ENCODE measurements at places on chromosomes 1 and 21.

GRCh38 chr1:119879510-119880434, 16.5 kb downstream of the ADAM30 start:
- DNase-seq, result no peak

DNA sequence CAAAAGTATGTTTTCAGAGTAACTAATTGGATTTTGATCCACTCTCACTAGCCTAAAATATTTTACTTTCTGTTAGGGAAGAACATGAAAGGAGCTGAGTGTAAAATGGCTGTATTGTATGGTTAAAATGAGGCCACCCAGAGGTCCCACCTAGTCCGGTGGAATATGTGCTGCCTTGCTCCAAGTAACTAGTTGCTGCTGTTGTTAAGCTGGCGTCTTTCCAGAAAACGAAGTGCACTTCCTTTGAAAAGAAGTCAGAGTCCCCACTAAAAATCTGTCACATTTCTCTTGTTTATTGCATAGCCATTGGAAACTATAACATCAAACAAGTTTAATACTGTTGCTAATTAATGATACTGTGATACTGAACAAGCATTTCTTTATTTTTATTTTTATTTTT, 3.2 kb downstream of the SLC25A33 start:
- no peak for DNase-seq

- DNase-seq, result no peak
Observed at GRCh38 chr1:9263984-9264872, 28.5 kb upstream of the SPSB1 start.

- DNase-seq, result no peak
Observed at GRCh38 chr1:30612536-30613065, 110.8 kb downstream of the MATN1 start.

GRCh38 chr21:42746593-42747275, 93.3 kb downstream of the PDE9A start:
- no peak for DNase-seq

- no peak for DNase-seq
Observed at GRCh38 chr21:26965907-26966581, 844 bp downstream of the ADAMTS5 start.

DNA sequence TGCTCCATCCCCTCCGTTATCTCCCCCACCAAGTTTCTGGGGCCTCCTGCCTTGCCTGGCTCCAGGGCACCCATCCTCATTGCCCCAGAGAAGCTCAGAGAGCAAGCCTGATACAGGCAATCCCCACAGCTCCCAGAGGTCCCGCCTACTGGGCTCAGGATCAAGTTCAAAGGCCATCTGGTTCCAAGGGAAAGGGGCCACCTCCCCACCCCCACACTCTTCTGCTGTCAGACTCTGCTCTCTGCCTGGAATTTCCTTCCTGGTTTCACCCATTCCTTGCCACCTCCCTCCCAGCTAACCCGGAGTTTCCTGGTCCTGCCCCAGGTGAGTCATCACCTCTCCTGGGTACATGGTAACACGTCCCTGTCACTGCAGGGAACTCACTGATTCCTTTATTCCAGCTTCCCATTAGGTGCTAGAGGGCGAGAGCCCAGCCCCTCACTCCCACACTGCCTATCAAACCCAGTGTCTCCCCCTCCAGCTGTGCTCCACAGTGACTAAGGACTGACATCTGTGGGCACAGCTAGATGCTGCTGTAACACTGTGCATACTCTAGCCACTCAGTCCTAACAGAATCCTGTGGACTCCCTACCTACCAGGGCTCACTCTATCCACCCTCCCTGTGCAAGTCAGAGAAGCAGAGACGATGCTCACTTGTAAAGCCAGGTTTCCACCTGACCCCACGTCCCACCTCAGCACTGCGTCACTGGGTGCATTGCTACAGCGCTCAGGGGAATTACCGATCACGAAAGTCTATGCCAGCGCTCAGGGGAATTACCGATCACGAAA, 21.8 kb downstream of the RSPH1 start:
- DNase-seq, result no peak

DNA sequence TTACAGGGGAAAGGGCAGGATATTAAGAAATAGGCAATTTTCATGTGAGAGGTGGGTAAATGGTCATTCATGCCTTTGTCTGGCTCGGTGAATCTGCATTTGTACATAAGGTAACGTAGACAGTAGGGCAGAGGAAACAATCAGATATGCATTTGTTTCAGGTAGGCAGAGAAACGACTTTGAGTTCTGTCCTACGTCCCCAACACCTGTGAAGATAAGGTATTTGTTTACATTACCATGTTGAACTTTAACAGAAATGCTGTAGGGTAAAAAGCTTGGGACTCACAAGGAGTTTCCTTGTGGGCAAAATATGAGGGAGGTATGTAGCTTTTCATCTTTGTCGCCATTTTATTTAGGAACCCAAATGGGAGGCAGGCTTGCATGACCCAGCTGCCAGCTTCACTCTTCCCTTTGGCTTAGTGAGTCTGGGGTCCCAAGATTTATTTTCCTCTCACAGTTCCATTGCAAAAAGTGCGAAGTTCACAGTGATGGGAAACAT, 31.4 kb downstream of the B3GALT5 start:
- no peak for DNase-seq

DNA sequence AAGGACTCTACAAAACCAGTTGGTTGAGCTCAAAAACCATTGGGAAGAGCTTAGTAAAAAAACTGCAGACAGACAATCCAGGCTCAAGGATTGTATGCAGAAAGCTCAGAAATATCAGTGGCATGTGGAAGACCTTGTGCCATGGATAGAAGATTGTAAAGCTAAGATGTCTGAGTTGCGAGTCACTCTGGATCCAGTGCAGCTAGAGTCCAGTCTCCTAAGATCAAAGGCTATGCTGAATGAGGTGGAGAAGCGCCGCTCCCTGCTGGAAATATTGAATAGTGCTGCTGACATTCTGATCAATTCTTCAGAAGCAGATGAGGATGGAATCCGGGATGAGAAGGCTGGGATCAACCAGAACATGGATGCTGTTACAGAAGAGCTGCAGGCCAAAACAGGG, 104.0 kb upstream of the BMP8A start:
- no peak for DNase-seq

GRCh38 chr21:42815217-42815616, 64.1 kb downstream of the WDR4 start:
- no peak for DNase-seq

- no peak for DNase-seq
Observed at GRCh38 chr21:34018185-34018584, 55.2 kb upstream of the MRPS6 start.

DNA sequence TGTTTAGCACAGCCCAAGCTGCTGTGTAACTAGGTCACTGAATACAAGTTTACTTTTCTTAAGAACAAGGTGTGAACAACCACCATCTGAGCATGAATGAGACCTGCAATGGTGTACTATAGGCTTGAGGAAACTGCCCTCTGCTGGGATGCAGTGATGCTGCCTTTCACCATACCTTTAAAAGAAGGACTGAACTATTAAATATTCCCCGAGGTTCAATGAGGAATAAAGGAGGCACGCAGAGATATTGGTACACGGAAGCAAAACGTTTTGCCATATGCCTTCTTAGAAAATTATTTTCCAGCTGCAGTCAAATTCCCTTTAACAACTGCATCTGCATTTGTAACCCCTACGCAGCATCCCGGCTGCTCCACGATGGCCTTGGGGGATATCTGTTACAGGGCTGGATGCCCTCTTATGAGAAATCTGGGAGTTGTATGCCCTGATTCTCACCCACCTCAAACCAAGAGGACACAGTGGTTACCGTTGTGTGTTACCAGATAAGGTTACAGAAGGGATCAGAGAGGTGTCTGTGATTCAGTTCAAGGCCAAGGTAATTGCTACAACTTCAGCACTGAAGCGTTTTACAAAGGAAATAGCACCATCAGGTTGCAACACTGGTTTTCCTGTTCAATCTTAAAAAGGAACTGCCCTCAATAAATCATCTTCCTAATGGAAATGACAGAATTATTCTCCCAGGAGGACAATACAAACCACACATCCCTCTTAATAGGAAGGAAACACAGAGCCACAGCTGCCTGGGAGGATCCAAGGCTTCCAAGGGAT, 470.5 kb downstream of the LTN1 start:
- DNase-seq, result no peak

- DNase-seq, result no peak
Observed at GRCh38 chr1:106883208-106883607, 173.3 kb upstream of the PRMT6 start.

GRCh38 chr21:32424674-32425073, 12.2 kb downstream of the EVA1C start:
- no peak for DNase-seq

GRCh38 chr1:1098681-1099421, 17.0 kb downstream of the C1orf159 start:
- no peak for DNase-seq

DNA sequence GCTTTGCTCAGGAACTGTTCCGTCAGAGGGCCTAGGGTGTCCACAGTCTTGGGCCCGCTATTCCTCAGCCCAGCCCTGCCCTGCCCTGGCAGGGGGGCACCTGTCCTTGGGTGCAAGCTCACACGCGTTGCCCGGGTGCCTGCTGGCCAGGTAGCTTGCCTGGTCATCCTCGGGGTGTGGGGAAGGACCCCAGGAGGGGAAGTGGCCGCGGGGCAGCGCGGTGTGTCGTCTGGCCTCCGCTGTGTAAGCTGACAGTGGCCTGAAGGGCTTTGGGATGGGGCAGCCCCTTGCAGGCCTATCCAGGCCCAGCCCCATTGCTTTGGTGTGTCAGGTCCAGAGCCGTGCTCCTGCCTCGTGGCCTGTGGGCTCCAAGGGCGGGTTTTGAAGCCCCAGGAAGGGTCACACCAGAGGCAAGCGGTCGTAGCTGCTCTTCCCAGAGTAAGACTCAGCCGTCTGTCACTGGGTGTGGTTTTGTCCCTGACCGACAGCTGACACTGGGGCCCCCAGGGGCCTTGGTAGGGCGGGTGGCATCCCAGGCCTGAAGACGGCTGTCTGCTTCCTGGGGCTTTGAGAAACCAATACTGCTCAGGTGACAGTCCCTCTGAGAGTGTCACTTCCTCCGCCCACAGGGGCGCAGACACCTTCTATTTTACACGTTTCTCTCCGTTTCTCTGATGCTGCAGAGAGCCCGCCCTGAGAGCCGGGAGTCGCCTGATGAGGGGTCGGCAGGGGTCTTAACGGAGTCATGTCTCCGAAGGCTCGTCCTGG, 72.1 kb downstream of the SKI start:
- no peak for DNase-seq

- DNase-seq, result no peak
Observed at GRCh38 chr1:17098446-17099317, 20.6 kb downstream of the PADI2 start.

DNA sequence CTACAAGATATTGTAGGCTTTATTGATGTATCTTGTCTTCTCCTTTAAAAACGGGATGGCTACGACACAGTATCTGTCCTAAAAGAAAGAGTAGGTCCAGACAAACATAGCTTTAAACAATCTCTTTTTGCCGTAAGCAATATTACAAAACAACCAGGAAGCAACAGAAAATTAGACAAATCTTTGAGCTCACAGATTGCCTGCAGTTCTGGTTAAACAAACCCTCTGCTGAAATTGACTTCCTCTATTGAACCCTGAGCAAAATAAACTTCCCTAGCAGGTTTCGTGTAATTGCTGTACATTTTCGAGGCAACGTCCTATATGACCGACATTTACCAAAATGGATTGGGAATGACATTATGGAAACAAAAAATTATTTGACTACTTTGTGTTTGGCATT, 50.6 kb downstream of the CHML start:
- no peak for DNase-seq

DNA sequence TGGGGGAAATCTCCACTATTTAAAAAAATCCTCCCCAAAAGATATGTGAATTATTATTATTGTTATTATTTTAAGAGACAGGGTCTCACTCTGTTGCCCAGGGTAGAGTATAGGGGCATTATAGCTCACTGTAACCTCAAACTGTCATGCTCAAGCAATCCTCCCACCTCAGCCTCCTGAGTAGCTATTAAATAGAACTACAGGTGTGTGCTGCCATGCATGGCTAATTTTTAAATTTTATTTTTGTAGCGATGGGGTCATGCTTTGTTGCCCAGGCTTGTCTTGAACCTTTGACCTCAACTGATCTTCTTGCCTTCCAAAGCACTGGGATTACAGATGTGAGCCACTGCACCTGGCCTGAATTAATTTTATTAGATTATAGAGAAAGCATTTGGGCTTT, 116.8 kb downstream of the RABGAP1L start:
- DNase-seq, result no peak

GRCh38 chr1:20732071-20732587, 374 bp downstream of the SH2D5 start:
- no peak for DNase-seq

GRCh38 chr1:62682531-62682930, 5.7 kb downstream of the DOCK7 start:
- DNase-seq, result no peak

- DNase-seq, result no peak
Observed at GRCh38 chr1:91502672-91503184, 2.1 kb downstream of the CDC7 start.

- no peak for DNase-seq
Observed at GRCh38 chr21:45923146-45923545, 58.4 kb upstream of the COL6A1 start.

GRCh38 chr1:201653883-201654282, 115.0 kb downstream of the NAV1 start:
- no peak for DNase-seq

- DNase-seq, result no peak
Observed at GRCh38 chr1:173360487-173361063, 116.6 kb upstream of the PRDX6 start.

DNA sequence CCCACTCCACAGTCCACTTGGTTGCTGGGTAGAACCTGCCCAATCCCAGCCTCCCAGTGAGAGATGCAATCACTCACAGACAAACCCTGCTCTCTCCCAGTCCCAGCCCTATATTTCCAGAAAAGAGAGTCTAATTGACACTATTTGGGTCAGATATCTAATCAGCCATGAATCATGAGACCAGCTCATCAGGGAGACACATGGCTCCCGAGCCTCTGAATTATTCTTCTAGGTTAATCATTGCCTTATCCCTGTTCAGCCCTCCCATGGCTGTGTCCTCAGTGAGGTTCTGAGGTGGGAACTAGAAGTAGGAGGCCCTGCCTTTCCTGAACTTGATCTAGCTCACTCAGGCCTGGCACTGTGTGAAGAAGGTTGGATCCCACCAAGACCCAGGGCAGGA, 49.9 kb upstream of the ZC3H12A start:
- no peak for DNase-seq

- no peak for DNase-seq
Observed at GRCh38 chr1:70042090-70042731, 163.2 kb downstream of the LRRC40 start.

DNA sequence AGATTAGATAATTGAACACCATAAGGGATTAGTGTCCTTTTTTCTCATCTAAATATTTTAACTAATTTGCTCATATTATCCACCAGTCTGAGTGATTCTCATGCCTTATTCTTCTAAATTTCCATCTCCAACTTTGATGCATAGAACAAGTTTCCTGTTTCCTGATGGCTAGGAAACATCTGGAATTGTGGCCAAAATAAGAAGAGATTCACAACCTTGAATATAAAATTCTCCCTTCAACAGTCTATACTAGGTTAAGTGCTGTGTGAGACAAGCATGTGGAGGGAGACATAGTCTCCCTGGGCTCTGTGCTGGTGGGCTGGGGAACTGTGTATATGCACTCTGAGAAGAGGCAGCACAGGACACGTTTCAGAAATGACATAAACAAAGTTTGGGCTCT, 21.6 kb upstream of the ROR1 start:
- no peak for DNase-seq

- DNase-seq, result no peak
Observed at GRCh38 chr1:229155472-229155871, 115.4 kb upstream of the RAB4A start.

- no peak for DNase-seq
Observed at GRCh38 chr1:61459345-61459744, 265.6 kb downstream of the TM2D1 start.

- DNase-seq, result no peak
Observed at GRCh38 chr1:194176212-194176611, 989.8 kb upstream of the B3GALT2 start.

- DNase-seq, result no peak
Observed at GRCh38 chr1:219931033-219931432, 2.7 kb upstream of the SLC30A10 start.
